ENCODE measurements at places on chromosomes 13 and 19. TPM values are rescaled to one million over a fixed set of nuclear protein-coding genes. Genes with fewer than 3 reads are reported as not detected.

SIGLEC14 gene
- total RNA-seq, result 2.0 TPM

CEACAM7 gene
- total RNA-seq, result not detected

SULT2B1 gene
- total RNA-seq, result 7.5 TPM

HDGFL2 gene
- 34.1 TPM for total RNA-seq

DCLK1 gene
- total RNA-seq, result 21.2 TPM

TEX101 gene
- total RNA-seq, result not detected

DNA sequence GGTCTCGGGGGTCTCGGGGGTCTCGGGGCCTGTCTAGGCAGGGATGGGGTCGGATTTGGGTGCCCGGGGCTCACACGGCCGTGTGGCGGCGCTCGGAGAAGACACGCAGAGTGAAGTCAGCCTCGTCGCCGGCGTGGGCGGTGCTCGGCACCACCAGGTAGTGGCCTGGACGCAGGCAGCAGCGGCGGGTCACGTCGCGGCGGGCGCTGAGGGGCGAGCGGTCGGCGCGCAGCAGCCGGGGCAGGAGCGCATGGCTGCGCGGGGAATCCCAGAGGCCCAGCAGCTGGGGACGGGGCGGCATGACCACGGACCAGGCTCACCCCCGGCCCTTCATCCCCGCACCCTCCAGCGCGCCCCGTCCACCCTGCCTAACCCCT, 8.2 kb downstream of the CAPN12 start:
- DNase-seq, result peak; percentile 70
- H3K27me3 ChIP-seq, result no peaks in the 10 kb centered on the region
- no peaks in the 10 kb centered on the region for H3K36me3 ChIP-seq
- peak overlapping the region; percentile 80 for H3K27ac ChIP-seq
- H3K4me1 ChIP-seq, result peaks cover 2% of the 10 kb centered on the region

- no peaks in the 10 kb centered on the region for H3K27me3 ChIP-seq
- H3K36me3 ChIP-seq, result no peaks in the 10 kb centered on the region
- DNase-seq, result no peak
- H3K4me1 ChIP-seq, result no peaks in the 10 kb centered on the region
- no peak overlapping the region for H3K27ac ChIP-seq
- H3K4me3 ChIP-seq, result no peak overlapping the region
Observed at GRCh38 chr19:52664461-52664860, 26.3 kb upstream of the ZNF83 start.

GRCh38 chr13:67140006-67140405, 90.1 kb downstream of the PCDH9 start:
- no peak for DNase-seq
- H3K27ac ChIP-seq, result no peak overlapping the region

GRCh38 chr19:29753190-29753933, 38.3 kb upstream of the C19orf12 start:
- H3K27me3 ChIP-seq, result peaks cover 30% of the 10 kb centered on the region
- no peaks in the 10 kb centered on the region for H3K4me1 ChIP-seq
- H3K4me3 ChIP-seq, result no peak overlapping the region
- no peak overlapping the region for H3K27ac ChIP-seq
- DNase-seq, result no peak

GRCh38 chr13:37383046-37383445, 215.5 kb downstream of the POSTN start:
- no peak overlapping the region for H3K27ac ChIP-seq
- H3K4me1 ChIP-seq, result no peaks in the 10 kb centered on the region

GRCh38 chr19:30682146-30682998, 310.2 kb downstream of the ZNF536 start:
- no peaks in the 10 kb centered on the region for H3K27me3 ChIP-seq
- no peak overlapping the region for H3K27ac ChIP-seq
- no peak for DNase-seq
- H3K36me3 ChIP-seq, result no peaks in the 10 kb centered on the region
- no peaks in the 10 kb centered on the region for H3K4me1 ChIP-seq
- no peak overlapping the region for H3K4me3 ChIP-seq

DNA sequence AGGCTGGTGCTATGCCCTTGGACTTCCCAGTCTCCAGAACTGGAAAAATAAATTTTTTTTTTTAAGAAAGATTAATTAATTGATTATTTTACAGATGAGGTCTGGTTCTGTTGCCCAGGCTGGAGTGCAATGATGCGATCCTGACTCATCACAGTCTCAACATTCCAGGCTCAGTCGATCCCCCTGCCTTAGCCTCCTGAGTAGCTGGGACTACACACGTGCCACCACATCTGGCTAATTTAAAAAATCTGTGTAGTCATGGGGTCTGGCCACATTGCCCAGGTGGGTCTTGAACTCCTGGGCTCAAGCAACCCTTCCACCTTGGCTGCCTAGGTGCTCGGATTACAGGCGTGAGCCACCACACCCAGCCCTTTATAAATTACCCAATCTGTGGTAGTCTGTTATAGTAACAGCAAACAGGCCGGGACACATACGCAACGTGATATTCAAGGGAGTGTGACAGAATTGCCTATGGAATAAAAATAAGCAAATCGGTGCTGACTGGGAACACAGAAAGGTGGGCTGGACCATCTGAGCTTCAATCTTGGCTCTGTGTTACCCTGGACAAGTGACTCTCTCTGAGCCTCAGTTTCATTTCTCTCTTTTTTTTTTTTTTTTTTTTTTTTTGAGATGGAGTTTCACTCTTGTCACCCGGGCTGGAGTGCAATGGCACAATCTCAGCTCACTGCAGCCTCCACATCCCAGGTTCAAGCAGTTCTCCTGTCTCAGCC, 42.8 kb downstream of the PIN1 start:
- DNase-seq, result no peak
- H3K4me1 ChIP-seq, result no peaks in the 10 kb centered on the region
- H3K27ac ChIP-seq, result no peak overlapping the region
- no peaks in the 10 kb centered on the region for H3K27me3 ChIP-seq
- H3K36me3 ChIP-seq, result no peaks in the 10 kb centered on the region

- H3K27me3 ChIP-seq, result no peaks in the 10 kb centered on the region
- no peaks in the 10 kb centered on the region for H3K4me1 ChIP-seq
- no peak overlapping the region for H3K27ac ChIP-seq
- DNase-seq, result no peak
- H3K36me3 ChIP-seq, result no peaks in the 10 kb centered on the region
- H3K4me3 ChIP-seq, result no peak overlapping the region
Observed at GRCh38 chr13:102947745-102948405, 102.0 kb downstream of the ERCC5 start.

- H3K36me3 ChIP-seq, result no peaks in the 10 kb centered on the region
- H3K27me3 ChIP-seq, result no peaks in the 10 kb centered on the region
- no peak overlapping the region for H3K4me3 ChIP-seq
- DNase-seq, result peak; percentile 79
Observed at GRCh38 chr19:49391581-49392399, 3.7 kb downstream of the KASH5 start.

DNA sequence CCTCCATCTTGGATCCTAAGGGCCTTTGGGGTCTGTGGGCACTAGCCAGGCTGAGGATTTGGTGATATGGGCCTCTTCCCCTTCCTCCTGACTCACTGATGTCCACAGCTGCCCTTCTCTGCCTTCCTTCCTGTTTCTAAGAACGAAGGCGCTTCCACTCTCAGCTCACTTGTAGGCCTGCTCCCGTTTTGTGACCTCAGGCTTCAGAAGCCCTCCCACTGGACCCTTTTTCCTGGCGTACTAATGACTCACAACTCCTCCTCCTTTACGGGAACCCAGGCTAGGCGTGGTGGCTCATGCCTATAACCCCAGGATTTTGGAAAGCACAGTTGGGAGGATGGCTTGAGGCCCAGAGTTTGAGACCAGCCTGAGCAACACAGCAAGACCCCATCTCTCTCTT, 55.6 kb downstream of the TMED1 start:
- no peak for DNase-seq
- peak overlapping the region; percentile 52 for H3K27ac ChIP-seq
- no peaks in the 10 kb centered on the region for H3K27me3 ChIP-seq
- H3K4me1 ChIP-seq, result no peaks in the 10 kb centered on the region
- H3K36me3 ChIP-seq, result peaks cover 18% of the 10 kb centered on the region
- H3K4me3 ChIP-seq, result no peak overlapping the region

DNA sequence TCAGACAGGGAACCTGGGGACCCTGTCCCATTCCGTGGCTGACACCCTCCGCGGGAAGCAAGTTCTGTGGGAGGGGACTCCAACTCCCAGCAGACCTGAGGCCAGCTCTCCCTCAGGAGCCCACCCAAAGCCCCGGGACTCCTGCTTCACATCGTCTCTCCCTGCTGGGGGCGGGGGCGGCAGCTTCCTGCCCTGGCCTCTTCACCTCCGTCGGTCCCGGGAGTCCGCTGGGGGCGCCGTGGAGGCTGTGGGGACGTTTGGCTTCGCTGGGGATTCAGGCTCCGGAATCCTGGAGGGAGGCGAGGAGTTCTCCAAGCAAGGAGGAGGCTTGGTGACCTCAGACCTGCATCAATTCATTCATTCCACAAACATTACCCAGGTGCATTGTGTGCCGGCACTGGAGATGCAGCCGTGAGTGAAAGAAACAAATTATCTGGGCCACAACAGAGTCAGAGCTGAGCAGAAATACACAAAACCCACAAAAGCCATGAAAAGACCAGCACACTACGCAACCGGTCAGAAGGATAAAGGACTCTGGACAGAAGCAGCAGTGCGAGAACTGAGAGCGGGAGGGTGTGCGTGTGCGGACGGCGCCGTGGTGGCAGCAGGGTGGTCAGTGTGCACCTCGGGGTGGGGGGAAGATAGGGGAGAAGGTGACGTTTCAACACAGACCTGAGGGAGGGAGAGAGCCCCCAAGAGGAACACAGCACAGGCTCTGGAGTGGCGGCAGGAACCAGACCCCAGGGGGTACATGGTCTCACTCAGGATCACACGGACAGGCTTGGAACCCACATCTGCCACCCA, 19.0 kb downstream of the EPS8L1 start:
- no peak for DNase-seq
- H3K4me1 ChIP-seq, result no peaks in the 10 kb centered on the region
- H3K27me3 ChIP-seq, result no peaks in the 10 kb centered on the region

DNA sequence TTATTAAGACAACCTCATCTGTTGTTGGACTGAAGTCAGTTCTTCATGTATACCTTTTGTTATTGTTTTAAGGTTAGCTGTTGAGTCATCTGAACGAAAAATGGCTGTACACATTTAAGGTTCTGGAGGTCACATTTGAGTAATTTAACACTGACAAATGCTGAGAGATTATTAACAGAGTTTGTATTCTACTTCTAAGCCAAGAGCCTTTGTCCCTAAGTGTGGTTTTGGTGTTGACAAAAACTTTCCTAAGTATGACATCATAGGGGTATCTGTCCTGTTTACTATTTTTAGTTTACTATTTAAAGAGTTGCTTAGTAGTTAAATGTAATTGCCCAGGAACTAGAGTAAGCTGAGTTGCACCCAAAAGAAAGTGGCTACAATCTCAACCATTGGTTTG, 71.9 kb downstream of the CDK8 start:
- H3K4me3 ChIP-seq, result no peak overlapping the region
- DNase-seq, result no peak
- no peaks in the 10 kb centered on the region for H3K27me3 ChIP-seq
- H3K36me3 ChIP-seq, result no peaks in the 10 kb centered on the region
- no peak overlapping the region for H3K27ac ChIP-seq

GRCh38 chr19:52142001-52142595, 2.4 kb upstream of the ZNF616 start:
- no peaks in the 10 kb centered on the region for H3K36me3 ChIP-seq
- DNase-seq, result no peak
- H3K27me3 ChIP-seq, result no peaks in the 10 kb centered on the region
- H3K4me3 ChIP-seq, result no peak overlapping the region
- H3K4me1 ChIP-seq, result peaks cover 4% of the 10 kb centered on the region
- no peak overlapping the region for H3K27ac ChIP-seq

GRCh38 chr19:1451916-1452801, 2.2 kb downstream of the APC2 start:
- H3K4me3 ChIP-seq, result no peak overlapping the region
- no peak overlapping the region for H3K27ac ChIP-seq
- peaks cover 35% of the 10 kb centered on the region for H3K27me3 ChIP-seq
- DNase-seq, result no peak
- no peaks in the 10 kb centered on the region for H3K36me3 ChIP-seq

DNA sequence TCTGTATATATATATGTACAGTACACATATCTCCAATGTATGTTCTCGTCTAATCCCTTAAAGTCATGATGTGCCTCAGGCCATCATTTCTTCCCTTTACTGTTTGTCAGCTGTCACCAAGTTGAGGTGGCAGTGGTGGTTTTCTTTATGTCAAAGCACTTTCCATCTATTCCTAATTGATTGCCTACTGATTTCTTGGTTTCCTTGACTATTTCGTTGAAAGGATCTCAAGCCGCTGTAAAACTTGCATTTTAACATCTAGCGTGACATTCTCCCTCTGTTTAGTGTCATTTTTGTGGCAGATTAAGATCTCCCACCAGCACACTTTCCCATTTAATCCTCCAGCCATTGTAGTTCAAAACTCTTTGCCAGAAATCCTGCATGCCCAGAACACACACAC, 25.0 kb upstream of the SPART start:
- no peak overlapping the region for H3K27ac ChIP-seq
- H3K4me3 ChIP-seq, result no peak overlapping the region
- DNase-seq, result no peak
- no peaks in the 10 kb centered on the region for H3K4me1 ChIP-seq
- no peaks in the 10 kb centered on the region for H3K36me3 ChIP-seq

DNA sequence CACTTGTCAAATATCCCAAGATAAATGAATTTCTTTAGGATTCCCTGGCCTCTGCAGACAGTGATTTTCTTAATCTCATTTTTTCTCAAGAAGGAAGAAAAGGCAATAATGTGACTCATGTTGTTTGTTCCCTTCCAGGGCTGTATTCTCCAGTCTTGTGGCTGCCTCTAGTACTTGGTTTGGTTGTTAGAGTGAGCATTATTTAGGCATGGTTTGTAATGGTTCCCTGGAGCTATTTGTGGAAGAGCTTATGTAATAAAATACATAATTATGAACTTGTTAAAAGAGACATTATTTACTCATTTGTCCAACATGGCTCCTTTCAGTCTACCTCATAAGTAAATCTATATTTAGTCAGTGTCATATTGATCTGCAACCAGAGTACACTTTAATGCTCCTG, 270.4 kb downstream of the DCT start:
- no peaks in the 10 kb centered on the region for H3K27me3 ChIP-seq
- H3K27ac ChIP-seq, result no peak overlapping the region
- H3K4me3 ChIP-seq, result no peak overlapping the region
- no peaks in the 10 kb centered on the region for H3K4me1 ChIP-seq
- no peaks in the 10 kb centered on the region for H3K36me3 ChIP-seq
- DNase-seq, result no peak

DNA sequence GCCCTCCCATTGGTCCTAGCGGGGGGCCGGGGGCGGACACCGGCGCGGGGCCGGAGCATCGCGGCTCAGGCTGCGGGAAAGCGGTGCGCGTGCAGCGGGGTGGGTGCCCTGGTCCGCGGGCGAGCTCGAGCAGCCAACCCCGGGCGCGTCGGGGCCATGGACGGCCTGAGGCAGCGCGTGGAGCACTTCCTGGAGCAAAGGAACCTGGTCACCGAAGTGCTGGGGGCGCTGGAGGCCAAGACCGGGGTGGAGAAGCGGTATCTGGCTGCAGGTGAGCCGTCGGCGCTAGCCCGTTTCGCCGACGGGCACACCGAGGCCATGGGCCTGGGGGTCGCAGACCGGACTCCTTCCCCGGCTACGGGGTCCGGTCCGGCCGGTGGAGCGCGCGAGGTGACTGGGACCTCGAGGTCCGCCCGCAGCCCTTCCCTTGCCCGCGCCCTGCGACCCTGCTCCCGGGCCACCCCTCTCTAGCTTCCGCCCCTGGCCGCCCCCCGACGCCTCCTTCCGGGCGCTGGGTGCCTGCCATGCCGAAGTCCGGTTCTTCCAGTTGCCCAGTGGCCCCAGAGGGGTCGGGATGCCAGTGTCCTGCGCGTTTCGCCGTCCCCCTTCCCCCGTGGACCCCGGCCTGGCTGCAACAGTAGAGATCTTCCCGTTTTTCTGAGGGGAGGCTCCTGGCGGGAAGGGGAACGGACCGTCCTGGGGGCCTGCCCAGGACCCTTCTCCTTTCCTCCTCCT, at the start of gene REEP6:
REEP6 (plus strand) TSS at position 68 of the 735 bp plus-strand sequence; CDS start at position 157, 89 bp downstream.
- H3K4me3 ChIP-seq, result peak within 1 kb of the TSS; percentile 71
- no peaks in the 10 kb centered on the region for H3K27me3 ChIP-seq
- no peaks in the 10 kb centered on the region for H3K36me3 ChIP-seq
- H3K27ac ChIP-seq, result peak within 1 kb of the TSS; percentile 89
